ENCODE measurements at places on chromosomes 1 and 21. TPM values are rescaled to one million over a fixed set of nuclear protein-coding genes. Genes with fewer than 3 reads are reported as not detected.

DNA sequence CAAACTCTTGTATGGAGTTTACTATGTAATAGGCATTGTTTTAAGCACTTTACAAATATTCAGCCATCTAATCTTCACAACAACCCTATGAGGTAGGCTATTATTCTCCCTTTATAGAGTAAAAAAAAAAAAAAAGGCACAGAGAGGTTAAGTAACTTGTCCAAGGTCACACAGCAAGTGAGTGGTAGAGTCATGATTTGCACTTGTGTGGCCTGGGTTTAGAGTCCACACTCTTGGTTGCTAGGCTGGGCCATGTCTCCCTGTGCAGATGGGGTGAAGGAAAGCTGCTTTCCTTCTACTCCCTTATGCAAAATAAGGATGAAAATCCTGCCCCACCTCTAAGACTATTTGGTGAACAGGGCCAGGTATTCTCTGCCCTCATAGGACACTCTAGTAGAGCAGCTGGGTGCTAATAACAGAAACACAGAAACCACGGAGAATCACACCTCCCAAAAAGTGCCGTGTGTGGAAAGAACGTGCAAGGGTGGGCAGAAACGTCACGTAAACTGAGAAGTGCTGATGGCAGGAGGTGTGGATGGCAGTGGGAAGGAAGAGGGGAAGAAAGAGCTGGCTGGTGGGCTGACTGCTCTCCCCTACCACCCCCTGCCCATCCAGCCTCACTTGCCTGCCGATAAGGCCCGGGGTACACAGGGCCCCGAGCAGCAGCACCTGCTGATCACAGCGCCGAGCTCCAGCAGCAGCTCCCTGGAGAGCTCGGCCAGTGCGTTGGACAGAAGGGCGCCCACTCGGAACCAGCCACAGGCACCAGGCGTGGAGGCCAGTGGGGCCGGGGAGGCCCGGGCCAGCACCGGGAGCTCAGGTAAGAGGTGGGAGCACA lies 28.3 kb upstream of the VPS13D start:
- DNase-seq, result peak; percentile 41

- DNase-seq, result no peak
Observed at GRCh38 chr1:76083189-76083588, 8.6 kb downstream of the ST6GALNAC3 start.

DNA sequence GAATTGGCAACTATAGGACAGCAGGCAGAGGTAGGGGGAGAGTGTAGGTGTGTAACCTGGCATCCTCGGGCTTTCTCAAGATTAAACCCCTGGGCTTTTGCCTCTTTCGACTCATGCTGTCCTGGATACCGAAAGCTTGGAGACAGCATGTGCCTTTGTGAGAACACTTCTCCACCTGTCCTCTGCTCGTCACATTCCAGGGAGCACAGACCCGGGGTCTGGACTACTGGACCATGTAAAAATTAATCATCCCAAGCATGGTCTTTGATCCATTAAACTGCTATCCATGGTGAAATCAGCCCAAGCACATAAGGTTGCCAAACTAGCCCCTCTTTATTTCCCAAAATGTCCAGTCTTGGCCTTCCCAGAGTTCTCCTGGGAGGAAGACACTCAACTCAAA lies 9.0 kb upstream of the RNF186 start:
- DNase-seq, result no peak

GRCh38 chr1:158398818-158399514 lies at the start of gene OR10T2:
Gene OR10T2 (minus strand): TSS chr1:158399466. CDS start chr1:158399466, 0 bp downstream.
- no peak for DNase-seq

DNA sequence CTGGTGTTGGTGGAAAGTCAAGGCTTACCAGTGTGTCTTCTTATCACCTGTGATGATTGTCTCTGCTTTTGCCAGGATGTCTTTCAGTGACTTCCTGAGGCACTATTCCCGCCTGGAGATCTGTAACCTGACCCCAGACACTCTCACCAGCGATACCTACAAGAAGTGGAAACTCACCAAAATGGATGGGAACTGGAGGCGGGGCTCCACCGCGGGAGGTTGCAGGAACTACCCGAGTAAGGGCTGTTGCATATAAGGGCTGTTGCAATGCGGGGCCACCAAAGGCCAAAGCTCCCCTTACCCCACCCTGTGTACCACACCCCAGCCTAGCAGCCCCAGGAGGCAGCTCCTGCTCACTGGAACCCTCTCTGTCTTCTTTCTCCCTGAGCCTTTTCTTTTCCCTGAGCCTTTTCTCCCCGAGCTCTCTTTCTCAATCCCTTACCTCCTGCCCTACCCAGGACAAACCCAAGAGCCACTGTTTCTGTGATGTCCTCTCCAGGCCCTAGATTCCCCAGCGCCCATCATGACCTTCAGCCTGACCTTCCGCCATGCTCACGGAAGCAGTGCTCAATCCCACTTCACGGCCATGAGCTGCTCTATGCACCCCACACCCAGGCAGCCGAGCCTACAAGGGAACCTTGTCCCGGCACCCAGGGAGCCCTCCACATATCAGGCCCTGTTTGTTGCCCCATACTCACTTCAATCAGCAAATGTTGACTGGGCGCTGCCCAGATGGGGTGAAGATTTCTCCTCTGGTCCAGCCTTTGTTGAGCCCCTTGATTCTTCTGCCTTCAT lies 40.6 kb downstream of the CAPN2 start:
- DNase-seq, result no peak

DNA sequence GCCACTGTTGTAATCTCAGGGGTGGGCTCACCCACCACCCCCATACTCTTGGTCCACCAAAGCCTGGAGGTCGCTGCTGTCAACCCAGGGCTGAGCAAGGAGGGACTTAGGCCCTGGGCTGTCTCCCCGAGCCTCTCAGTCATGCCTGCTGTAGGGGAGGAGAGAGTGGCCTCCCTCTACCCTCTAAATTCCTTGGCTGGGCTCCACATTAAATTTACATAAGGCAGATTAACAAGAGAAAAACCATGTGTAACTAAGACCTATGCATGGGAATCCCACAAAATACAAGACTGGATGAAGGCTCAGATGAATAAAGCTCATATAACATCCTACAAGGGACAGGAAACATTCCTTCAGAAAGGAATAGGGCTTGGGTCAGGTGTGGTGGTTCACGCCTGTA lies 1.8 kb upstream of the PIK3CD start:
- no peak for DNase-seq

Gene B3GALT2
- total RNA-seq, result 0.14 TPM

Gene OR2T2
- not detected for total RNA-seq

Gene KIF14
- total RNA-seq, result 15.7 TPM

Gene SPSB1
- total RNA-seq, result 12.5 TPM
